H7 (cell line): ENCODE measurements at places on chromosomes 4 and X. TPM values are rescaled to one million over a fixed set of nuclear protein-coding genes. Genes with fewer than 3 reads are reported as not detected.

NAT8L gene
- 4.1 and 5.2 TPM in 2 replicates for total RNA-seq

BMP3 gene
- total RNA-seq = 0.07 and 0.10 TPM in 2 replicates

NEUROG2 gene
- not detected in 2 replicates for total RNA-seq

DRP2 gene
- 0.17 and 0.26 TPM in 2 replicates for total RNA-seq

DNA sequence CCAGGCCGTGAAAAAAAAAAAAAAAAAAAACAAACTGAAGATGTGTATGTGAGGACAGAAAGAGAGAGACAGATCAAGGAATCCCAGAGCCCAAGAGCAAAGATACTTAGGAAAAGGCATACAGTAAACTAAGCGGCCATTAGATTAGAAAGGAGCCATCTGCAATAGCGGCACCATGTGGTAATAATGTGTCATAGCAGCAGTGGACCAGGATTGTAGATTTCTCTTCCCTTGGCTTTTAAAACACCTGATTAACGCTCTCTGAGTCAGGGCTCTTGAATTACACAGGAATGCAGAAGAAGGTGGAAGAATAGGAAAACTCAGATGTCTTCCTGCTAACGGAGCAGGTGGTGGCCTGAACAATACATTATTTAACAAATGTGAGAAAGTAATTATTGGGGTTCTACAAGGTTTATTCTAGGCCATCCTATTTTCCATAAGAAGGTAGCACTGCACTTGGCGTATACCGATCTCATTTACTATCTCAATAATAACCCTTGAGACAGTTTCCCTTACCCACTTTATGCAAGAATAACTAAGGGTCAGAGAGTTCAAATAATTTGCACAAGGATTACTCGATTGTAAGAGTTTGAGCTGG lies 182.7 kb downstream of the KCNIP4 start:
- DNase-seq = peak; percentile 22

GRCh38 chr4:115514675-115515074 lies 401.3 kb upstream of the NDST4 start:
- DNase-seq = no peak

- peak; percentile 50 for DNase-seq
Observed at GRCh38 chrX:21708116-21708515, 49.8 kb downstream of the SMPX start.

DNA sequence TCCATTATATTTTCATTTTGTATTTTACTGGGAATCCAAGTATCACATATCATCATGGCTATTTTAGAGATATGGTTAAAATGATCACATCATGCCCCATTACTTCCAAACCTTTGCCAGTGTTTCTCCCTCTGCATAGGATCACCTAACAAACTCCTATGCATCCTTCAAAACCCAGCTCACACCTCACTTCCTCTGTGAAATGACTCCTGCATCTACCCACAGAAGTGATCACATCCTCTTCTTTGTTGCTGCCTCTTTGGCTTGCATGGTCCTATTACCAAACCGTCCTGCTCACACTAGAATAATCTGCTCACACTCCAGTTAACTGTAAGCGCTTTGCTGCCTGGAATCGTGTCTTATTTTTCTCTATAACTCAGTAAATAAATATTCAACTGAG lies 74.7 kb upstream of the C4orf50 start:
- DNase-seq = no peak

DNA sequence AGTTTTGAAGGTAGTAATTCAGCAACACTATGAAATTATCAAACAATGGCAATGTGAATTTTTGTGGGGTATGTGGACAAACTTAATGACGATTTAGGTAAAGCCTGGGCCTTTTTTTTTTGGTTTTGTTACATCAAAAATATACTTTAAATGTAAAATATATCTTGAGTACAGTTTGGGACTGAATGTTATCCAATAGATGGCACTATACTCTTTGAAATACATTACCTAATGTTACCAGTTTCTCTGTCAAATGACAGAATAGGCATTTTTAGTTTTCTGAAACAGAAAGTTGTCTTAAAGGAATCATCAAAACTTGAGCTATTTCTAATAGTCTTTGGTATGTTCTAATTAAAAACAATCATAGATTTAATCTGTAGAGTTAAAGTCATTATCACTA lies 1651.9 kb downstream of the C4orf33 start:
- peak; percentile 1 for DNase-seq

DNA sequence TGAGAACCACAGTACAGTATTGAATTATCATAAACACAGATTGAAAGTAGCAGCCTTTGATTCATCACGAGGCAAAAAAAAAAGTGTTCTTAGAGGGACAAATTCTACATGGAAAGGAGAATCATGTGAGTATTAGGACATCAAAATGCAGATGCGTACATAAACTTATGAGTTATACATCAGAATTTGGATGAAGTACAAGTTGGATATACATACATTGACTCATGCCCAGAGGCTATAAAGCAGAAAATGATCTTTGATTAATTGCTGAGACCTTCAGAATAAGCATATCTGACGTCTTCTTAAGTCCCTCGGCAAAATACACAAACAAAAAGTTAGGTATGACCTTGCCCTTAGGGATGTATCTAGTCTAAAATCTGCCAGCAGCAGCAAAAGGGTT lies 206.4 kb downstream of the LDB2 start:
- no peak for DNase-seq

- no peak for DNase-seq
Observed at GRCh38 chr4:120052856-120053255, 13.8 kb downstream of the MAD2L1 start.

- DNase-seq = no peak
Observed at GRCh38 chr4:18631586-18631985, 610.0 kb upstream of the LCORL start.

GRCh38 chr4:87006426-87006675 lies 71.5 kb downstream of the AFF1 start:
- no peak for DNase-seq
